ENCODE measurements at places on chromosomes 3 and 15. TPM values are rescaled to one million over a fixed set of nuclear protein-coding genes. Genes with fewer than 3 reads are reported as not detected.

The DNAH12 gene
- total RNA-seq: 0.22 TPM

The MYO5C gene
- 4.1 TPM for total RNA-seq

The THBS1 gene
- total RNA-seq: 9.2 TPM

The TMEM108 gene
- not detected for total RNA-seq

The ITIH3 gene
- not detected for total RNA-seq

The TMC3 gene
- total RNA-seq: not detected

The PLAAT1 gene
- not detected for total RNA-seq

The PATL2 gene
- 44.1 TPM for total RNA-seq

The PP2D1 gene
- not detected for total RNA-seq

The SIDT1 gene
- 59.9 TPM for total RNA-seq

The UBE3A gene
- total RNA-seq: 106 TPM

DNA sequence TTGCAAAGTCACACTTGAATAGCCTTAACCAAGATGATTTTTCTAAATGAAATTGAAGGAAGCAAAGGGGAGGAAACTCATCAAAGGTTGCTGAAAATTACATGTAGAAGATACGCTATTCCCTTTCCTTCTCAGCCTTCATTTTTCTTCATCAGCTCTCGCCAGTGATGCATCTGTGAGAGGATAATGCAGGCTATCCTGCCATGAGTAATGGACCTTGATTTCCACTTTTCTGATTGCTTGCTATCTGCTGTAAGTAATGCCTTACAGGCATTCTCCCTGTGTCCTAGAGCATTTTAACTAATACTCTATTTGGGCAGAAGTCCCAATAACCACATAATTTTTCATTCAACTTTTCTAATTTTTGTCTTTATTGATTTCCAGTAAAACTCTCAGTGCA, 162.6 kb downstream of the BBX start:
- H3K4me3 ChIP-seq: no peak overlapping the region
- no peaks in the 10 kb centered on the region for H3K36me3 ChIP-seq
- no peak for DNase-seq
- H3K4me1 ChIP-seq: peaks cover 20% of the 10 kb centered on the region

DNA sequence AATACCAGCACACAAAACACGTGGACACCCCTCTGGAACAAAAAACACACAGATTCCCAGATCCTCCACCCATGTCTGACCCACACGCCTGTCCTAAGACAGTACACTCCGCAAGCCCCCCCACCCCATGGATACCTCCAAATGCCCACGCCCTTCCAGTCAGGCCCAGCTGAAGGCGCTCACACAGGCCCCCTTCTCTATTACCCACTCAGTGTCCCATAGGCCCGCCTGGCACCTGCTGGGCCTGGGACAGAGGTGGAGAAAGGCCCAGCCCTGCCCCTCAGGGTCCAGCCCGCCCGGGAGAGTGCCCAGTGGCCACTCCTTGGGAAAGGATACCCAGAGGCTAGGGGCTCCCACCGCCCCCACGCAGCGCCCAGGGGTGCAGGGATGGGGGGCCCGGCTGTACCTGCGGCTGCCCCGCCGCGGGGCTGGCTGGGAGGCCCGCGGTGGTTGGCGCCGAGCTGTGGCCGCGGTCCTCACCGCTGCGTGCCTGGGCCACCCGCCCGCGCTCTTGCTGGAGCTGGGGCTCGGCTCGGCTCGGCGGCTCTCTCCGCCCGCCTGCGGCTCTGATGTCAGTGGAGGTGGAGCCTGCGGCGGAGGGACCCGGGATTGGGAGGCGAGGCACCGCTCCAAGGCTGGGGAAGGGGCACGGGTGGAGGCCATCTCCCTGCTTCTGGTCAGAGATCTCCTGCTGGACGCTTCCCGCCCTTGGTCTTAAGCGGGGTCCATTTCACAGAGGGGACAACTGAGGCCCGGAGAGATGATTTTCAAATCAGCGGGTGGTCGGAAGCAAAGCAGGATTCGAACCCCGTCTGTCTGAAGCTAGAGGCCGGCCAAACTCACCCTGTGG, at the start of gene CAMK1:
TSS of gene CAMK1 (minus strand) at position 522 of the 850 bp plus-strand sequence. CDS start 2,198 bp downstream, outside the sequence.
- H3K4me1 ChIP-seq: peaks cover 18% of the 10 kb centered on the region
- H3K4me3 ChIP-seq: peak within 1 kb of the TSS; percentile 61
- no peaks in the 10 kb centered on the region for H3K36me3 ChIP-seq

DNA sequence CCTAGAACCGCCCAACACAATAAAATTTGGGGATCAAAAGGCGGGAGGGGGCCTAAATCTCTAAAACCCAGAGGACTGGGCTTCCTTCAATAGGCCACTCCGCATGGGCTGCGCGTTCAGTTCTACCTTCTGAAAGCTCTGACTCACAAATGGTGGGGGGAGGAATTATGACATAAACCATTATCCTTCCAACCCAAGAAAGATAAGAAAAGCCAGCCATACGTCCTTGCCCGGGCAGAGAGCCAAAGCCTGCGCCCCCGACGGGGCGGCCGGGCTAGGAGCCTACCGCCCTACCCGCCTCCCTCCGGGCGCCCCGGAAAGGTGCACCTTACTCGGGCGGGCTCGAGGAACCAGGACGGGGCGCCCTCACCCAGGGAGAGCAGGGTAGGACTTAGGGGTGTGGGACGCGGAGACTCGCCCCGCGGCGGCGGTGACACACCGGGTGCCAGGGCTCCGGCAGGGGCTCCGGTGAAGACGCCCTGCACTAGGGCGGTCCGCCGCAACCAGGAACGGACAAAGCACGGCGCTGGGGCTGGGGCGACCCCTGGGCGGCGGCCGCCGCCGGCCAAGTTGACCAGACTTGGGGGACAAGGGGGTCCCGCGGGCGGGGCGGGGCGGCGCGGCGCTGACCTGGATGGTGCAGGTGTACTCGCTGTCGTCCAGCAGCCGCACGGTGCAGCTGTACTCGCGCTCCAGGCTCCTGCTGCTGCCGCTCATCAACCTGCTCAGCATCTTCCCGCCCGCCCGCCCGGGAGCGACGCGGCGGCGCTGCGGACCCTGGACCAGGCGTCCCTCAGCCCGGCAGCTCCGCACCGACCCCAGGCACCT, 534 bp downstream of the FRMD5 start:
- H3K4me3 ChIP-seq: no peak overlapping the region
- peaks cover 18% of the 10 kb centered on the region for H3K4me1 ChIP-seq
- no peaks in the 10 kb centered on the region for H3K36me3 ChIP-seq
- peaks cover 50% of the 10 kb centered on the region for H3K27me3 ChIP-seq
- peak; percentile 23 for DNase-seq
- H3K27ac ChIP-seq: no peak overlapping the region

- DNase-seq: no peak
- H3K36me3 ChIP-seq: no peaks in the 10 kb centered on the region
- no peaks in the 10 kb centered on the region for H3K4me1 ChIP-seq
- H3K4me3 ChIP-seq: no peak overlapping the region
Measured at GRCh38 chr3:12155828-12156227, 2.9 kb downstream of the TIMP4 start.

GRCh38 chr15:66229790-66230465, 23.6 kb downstream of the MEGF11 start:
- DNase-seq: no peak
- no peak overlapping the region for H3K27ac ChIP-seq
- no peaks in the 10 kb centered on the region for H3K27me3 ChIP-seq
- no peak overlapping the region for H3K4me3 ChIP-seq
- no peaks in the 10 kb centered on the region for H3K4me1 ChIP-seq
- H3K36me3 ChIP-seq: no peaks in the 10 kb centered on the region

GRCh38 chr15:59200560-59200959, 6.1 kb upstream of the LDHAL6B start:
- DNase-seq: no peak
- no peaks in the 10 kb centered on the region for H3K4me1 ChIP-seq
- no peak overlapping the region for H3K27ac ChIP-seq
- H3K36me3 ChIP-seq: no peaks in the 10 kb centered on the region

- DNase-seq: no peak
- no peak overlapping the region for H3K4me3 ChIP-seq
- H3K36me3 ChIP-seq: peaks cover 45% of the 10 kb centered on the region
Measured at GRCh38 chr3:195873971-195874370, 34.4 kb downstream of the TNK2 start.

DNA sequence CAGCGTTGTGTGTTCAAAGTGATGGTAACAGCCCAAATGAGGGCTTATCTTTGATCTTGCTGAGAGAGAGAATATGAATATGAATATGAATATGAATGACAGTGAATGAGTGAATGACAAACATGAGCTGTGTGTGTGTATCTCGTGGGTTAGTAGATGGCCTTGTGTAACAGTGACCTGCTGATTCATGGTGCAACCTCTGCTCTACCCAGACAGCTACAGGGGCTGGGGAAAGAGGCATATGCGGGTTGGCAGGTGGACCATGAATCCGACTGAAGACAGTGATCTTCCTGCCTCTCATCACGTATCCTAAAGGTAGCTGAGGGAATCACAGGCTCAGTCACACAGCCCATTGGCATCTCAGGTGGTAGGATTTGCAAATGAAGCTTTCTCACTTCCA, 58.2 kb downstream of the CHDH start:
- DNase-seq: no peak
- no peaks in the 10 kb centered on the region for H3K4me1 ChIP-seq

GRCh38 chr15:62505762-62506161, 340.7 kb upstream of the C2CD4B start:
- H3K4me3 ChIP-seq: no peak overlapping the region
- no peaks in the 10 kb centered on the region for H3K4me1 ChIP-seq
- no peak overlapping the region for H3K27ac ChIP-seq
- no peaks in the 10 kb centered on the region for H3K36me3 ChIP-seq
- H3K27me3 ChIP-seq: no peaks in the 10 kb centered on the region
- DNase-seq: no peak

- no peaks in the 10 kb centered on the region for H3K4me1 ChIP-seq
- no peaks in the 10 kb centered on the region for H3K36me3 ChIP-seq
- DNase-seq: no peak
- no peak overlapping the region for H3K27ac ChIP-seq
Measured at GRCh38 chr15:70164156-70164900, 66.6 kb upstream of the TLE3 start.

DNA sequence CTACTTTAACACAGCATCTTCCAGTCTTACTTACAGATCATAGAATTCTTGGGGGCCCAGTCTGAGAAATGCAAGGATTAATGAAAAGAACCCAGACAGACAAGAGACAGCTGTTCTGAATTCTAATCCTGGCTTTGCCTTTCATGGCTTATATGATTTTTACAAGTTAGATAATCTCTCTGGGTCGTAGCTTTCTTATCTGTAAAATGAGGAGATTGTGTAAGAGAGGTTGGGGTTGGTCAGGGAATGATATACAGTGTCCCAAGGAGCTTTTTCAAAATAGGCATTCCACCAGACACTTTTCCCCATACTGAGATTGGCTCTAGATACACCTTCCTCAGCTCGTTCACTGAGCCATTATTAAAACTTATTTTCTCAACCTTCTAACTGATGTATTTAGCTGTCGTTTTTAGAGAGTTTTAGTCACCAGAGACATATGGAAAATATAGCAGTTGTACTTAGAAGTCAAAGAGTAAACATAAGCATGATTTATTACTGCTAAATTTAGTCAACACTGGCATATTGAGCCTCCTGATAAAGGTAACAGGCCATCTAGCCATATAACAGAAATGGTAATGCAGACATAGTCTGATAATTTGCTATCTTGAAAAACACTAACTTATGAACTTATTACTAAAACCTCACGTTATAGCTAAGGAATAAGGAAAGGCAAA, 163.0 kb upstream of the MLF1 start:
- H3K27me3 ChIP-seq: no peaks in the 10 kb centered on the region
- H3K4me3 ChIP-seq: no peak overlapping the region
- no peaks in the 10 kb centered on the region for H3K36me3 ChIP-seq

DNA sequence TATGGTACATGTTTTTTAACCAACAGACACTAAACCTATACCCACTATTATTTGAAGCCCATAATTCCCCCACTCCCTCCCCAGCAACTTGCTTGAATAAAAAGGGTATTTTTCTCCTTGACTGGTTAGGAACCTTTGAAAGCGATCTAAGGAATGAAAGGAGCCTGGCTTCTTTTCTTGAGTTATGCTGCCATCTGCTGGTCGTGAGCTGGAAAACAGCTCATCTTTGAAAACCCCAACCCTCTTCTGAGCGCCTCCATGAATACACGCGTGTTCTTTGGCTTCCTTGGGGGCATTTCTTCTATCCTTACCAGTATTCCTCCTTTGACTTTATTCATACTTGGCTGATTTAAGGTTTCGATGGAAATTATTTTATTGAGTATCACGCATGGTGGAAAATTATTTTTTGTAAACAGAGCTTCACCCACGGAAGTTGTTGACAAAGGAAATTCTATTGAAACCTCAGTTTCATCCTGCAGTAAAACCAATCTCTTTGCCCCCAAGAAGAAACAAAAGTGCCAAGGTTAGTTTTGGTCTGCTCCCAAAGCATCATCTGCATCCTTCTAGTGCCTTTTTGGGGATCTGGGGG, 171.6 kb downstream of the SV2B start:
- H3K27me3 ChIP-seq: peaks cover 3% of the 10 kb centered on the region
- H3K36me3 ChIP-seq: no peaks in the 10 kb centered on the region
- no peak overlapping the region for H3K27ac ChIP-seq
- peak; percentile 41 for DNase-seq
- H3K4me1 ChIP-seq: peaks cover 4% of the 10 kb centered on the region

DNA sequence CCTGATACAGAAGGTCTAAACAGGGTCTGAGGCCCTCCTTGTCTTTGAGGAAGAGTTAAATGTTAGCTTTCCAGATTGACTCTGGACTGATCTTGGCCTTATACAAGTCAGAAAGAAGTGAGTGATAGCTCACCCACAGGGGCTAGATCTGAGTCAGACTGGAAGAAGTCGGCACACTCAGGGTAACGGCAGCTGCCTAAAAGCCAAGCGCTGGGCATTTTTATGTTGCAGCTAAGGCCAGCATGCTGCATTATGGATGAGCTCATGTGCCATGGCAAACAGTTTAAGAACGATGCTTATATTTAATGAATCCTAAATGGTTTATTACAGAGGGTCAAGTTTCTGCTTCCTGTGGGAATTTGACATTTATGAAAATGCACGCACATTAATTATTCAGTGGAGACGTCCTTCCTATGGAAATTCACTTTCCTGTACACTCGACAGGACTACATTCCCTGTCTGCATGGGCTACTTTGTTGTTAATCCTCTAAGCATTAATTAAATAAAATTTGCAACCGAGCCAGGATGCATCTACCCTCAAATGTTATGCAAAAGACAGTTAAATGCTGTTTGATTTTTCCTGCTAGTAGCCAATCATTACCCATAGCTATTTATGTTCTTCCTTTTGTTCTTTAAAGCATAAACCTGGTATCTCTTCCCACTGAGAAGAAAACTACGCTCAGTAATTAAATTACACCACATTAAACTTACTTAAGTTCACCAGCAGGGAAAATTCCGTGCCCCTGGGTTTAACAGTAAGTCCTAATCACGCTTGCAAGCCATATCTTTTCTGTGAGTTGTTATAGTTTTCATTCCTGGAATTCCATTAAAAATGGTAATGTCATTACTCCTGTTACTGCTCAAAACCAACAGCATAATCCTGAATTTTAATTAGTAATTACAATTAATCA, 762.7 kb upstream of the CFAP20DC start:
- H3K4me3 ChIP-seq: no peak overlapping the region
- no peaks in the 10 kb centered on the region for H3K36me3 ChIP-seq
- H3K4me1 ChIP-seq: no peaks in the 10 kb centered on the region
- no peak for DNase-seq

- H3K36me3 ChIP-seq: peaks cover 2% of the 10 kb centered on the region
- peak; percentile 76 for DNase-seq
- H3K27me3 ChIP-seq: no peaks in the 10 kb centered on the region
- no peak overlapping the region for H3K27ac ChIP-seq
- H3K4me1 ChIP-seq: peaks cover 13% of the 10 kb centered on the region
Measured at GRCh38 chr3:42535981-42536784, 33.7 kb downstream of the VIPR1 start.

All from CD4-positive, CD25-positive, alpha-beta regulatory T cell (primary cell).